ENCODE measurements at places on chromosomes 2 and 18.

GRCh38 chr2:190069936-190070696 lies 7.6 kb upstream of the MSTN start:
- DNase-seq = peak; percentile 73

- peak; percentile 23 for DNase-seq
Observed at GRCh38 chr2:17627434-17627833, 86.9 kb downstream of the VSNL1 start.

DNA sequence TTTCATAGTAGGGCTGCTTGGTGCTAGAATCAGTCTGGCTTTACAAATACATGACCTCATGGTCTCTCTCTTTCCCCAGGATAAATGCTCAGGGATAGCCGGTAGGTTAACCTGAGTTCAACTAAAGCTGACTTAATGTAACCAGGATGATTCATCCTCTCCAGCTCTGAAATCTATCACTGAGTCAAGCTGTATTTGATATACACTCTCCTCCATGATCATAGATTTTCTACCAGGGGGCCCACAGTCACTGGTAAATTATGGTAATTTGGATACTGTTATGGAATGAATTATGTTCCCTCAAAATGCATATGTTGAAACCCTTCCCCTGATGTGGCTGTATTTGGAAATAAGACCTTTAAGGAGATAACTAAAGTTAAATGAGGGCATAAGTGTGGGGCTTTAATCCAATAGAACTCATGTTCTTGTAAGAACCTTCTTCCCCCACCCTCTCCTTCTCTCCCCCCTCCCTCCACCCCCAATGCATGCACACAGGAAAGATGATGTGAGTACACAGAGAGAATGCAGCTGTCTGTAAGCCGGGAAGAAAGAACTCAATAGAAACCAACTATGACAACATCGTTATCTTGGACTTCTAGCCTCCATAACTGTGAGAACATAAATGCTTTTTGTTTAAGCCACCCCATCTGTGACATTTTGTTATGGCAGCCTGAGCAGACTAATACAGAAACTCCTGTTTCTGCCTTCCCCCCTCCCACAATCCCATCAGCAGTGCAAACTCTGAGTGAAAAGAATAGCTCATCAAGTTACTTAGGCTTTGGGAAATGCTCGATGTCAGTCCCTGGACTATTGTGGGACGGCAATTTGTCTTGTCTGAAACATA lies 134.9 kb upstream of the KYNU start:
- DNase-seq = no peak

DNA sequence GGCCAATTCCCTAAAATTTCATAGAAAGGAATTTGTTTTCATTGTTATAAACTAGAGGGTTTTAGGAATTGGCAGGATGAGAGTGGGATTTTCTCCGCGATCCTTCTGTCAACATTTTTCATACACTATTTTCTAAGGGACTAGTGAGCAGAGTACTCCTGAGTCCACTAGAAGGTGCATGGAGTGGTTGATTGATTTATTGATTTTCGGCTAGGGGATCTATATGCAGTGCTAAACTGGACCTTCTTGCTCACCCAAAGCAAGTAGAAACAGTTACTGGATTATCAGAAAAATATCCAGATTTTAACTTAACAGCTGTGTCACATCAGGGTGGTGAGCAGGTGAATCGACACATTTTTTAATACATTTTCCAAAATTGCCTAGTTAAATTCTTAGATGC lies 159.9 kb upstream of the DTNA start:
- DNase-seq = no peak

- no peak for DNase-seq
Observed at GRCh38 chr2:60320724-60321123, 232.7 kb downstream of the BCL11A start.

DNA sequence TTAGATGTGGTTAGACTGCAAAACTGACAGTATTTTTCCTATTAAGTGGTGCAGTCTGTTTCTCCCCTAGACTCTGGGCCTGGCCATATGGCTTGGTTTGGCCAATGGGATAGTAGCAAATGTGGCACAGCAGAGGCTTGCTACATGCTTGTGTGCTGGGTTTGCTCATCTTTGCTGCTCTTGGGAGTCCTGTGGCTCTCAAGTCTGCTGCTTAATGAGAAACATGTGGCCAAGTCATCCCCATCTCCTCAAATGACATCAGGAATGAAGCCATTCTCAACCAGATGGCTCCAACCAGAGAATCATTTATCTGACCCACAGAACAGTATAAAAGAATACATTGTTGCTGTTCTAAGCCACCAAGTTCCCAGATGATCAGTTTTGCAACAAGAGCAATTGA lies 57.1 kb upstream of the PAX3 start:
- DNase-seq = no peak

DNA sequence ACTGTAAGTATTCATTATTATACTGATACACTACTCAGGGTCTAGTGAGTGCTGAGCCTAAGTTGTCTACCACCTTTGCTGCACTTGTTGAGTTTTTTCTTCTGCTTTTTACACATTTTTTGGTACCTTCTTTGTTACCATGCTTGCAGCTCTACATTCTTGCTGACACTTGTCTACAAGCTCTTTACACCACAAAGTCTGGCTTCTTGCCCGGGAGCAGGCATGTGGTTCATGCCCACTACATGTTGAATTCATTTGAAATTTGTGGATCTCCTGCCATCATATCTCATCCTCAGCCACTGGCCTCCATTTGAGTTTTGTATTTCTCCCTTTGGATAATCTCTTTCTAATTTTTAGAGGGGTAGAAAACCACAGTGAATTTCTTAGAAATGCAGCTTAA lies 29.9 kb downstream of the IL18R1 start:
- DNase-seq = no peak

- DNase-seq = no peak
Observed at GRCh38 chr2:33005057-33005456, 58.3 kb downstream of the LTBP1 start.

DNA sequence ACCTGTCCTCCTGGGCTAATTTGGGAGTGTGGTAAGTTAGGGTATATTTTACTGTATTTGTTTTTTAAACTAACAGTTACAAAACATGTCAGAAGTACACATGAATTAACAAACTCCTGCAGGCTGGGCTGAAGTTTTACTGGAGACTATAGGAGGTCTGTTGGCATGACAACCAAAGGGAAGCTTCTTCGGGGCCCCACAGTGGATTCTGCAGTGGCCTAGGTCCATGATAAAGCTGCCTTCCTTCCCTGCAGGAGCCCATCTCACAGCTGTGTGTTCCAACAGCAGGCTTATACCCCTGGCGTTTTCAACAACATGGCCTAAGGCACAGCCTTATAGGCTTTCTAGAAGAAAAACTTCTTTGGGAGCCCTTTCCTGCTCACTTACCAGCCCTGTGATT lies 128.0 kb upstream of the SETBP1 start:
- DNase-seq = no peak

DNA sequence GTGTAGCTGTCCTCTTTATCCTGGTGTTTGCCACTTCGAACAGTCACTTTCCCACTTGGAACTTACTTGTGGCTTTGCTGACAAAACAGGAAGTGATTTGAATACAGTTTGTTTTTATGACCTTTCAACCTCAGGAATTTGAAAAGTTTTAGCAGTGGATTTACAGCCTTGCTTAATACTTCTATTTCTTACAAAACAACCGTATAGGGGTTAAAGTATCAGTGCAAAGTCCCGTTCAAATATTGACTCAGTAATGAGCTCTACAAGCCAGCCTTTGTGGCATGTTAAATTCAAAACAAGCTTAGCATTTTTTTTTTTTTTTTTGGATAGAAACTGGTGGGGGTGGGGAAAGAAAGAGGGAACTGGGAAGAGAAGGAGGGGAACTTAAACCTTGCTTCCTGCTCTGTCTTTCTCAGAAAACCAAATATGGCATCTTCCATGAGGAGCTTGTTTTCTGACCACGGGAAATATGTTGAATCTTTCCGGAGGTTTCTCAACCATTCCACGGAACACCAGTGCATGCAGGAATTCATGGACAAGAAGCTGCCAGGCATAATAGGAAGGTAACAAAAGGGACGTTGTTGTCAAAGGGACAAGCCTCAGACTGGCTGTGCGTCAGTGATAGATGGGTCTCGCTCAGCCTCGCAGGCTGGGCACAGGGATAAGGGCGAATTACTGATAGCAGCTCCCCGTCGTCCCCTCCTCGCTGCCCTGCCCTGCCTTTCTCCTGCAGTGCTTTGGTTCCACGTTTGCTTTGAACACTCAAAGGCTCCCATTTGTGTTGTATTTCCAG lies at the start of gene HNMT:
Gene HNMT, plus strand, starts transcription at position 408 of the 793 bp plus-strand sequence. Its CDS starts 19 bp downstream, at position 427.
- DNase-seq = no peak

GRCh38 chr2:204795156-204795555 lies 249.9 kb downstream of the PARD3B start:
- no peak for DNase-seq

- DNase-seq = no peak
Observed at GRCh38 chr2:65130664-65131175, 814 bp upstream of the RAB1A start.

DNA sequence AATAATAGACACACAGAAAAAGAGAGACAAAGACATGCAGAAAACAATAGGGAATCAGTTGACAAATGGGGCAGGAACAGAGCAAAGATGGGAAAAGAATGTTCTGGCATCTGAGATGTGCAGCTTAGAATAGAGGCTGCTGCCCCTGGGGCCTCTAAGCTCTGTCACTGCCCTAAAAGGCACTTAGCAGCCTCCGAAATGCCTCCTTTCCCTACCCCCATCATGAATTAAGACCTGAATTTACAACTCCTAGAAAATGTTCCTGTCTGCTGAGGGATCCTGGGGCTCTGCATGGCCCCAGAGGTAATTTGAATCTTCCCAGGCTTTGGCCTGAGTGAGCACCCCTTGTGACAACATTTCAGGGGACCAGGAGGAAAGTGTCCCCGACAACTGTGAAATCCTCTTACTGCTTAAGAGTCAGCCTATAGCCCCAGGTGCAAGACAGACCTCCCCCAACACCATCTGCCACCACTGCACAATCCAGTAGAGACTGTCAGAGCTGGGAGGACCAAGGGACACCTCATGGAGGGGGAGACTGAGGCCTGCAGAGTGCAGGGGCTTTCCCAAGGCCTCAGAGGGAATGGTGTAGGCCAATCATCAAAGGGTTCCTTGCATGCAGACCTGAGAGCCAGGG lies 24.8 kb downstream of the MRPL35 start:
- DNase-seq = no peak

DNA sequence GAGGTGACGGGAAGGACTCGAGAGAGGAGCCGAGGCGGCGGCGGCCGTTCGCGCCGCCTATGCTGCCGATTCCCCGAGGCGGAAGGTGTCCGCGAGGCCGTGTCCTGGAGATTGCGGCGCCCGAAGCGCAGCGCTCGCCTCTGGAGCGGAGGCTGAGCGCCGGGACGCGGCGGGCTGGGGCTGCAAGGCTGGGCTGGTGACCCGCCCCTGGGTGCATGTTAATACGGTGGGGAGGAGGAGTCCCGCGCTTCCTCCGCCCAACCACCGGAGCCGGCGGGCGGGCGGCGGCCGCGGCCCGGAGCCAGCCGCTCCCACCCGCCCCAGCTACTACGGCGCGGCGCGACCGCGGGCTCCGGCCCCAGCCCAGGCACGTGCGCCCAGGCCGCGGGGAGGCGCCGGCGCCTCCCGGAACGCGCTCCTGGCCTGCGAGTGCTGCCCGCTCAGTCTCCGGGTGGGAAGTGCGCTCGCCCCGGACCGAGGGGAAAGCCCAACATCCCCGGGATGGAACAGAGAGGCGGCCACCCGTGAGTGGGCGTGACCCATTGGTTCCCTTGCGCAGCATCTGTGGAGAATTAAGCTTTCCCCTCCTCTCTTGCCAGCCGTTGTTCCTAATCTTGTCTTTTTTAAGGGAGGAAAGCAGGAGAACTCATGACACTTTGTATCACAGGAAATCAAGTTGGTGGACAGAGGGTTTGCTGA lies at the start of gene DLGAP1:
Gene DLGAP1, minus strand, starts transcription at position 195 of the 699 bp plus-strand sequence.
- DNase-seq = peak; percentile 28

DNA sequence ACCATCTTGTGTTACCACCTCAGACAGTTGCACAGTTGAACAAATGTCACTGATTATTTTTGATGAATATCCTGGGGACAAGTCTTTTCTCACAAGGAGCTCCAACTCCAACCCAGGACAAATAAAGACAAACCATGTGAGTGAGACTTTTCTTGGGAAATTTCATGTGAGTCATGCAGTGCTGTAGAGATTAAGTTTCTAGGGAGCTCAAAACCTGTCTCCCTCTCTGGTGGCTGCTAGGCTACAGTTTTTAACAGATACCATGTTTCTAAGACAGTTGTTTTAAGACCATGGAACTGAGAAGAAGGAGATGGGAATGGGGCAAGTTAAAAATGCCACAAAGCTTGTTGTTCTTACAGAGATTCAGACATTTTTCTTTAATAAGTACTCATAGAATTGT lies 255.5 kb downstream of the RIT2 start:
- DNase-seq = no peak

DNA sequence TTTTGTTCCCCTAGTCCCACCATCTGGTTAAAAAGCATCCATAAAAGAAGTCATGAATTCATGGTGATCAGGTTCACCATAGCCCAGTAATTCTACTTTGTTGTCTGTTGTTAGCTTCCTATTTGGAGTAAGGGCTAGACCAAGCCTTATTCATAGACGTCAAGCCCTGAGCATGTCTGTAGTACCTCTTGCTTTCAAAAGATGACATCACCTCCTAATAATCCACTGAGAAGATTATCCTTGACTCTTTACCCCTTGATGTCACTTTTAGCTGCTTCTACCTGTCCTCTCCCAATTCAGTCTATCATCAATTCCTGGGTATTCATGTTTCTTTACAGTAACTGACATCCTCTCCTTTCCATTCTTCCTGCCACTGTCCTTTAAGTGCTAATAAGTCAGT lies 90.1 kb downstream of the EML6 start:
- no peak for DNase-seq

- no peak for DNase-seq
Observed at GRCh38 chr18:7770908-7771307, 203.8 kb downstream of the PTPRM start.

DNA sequence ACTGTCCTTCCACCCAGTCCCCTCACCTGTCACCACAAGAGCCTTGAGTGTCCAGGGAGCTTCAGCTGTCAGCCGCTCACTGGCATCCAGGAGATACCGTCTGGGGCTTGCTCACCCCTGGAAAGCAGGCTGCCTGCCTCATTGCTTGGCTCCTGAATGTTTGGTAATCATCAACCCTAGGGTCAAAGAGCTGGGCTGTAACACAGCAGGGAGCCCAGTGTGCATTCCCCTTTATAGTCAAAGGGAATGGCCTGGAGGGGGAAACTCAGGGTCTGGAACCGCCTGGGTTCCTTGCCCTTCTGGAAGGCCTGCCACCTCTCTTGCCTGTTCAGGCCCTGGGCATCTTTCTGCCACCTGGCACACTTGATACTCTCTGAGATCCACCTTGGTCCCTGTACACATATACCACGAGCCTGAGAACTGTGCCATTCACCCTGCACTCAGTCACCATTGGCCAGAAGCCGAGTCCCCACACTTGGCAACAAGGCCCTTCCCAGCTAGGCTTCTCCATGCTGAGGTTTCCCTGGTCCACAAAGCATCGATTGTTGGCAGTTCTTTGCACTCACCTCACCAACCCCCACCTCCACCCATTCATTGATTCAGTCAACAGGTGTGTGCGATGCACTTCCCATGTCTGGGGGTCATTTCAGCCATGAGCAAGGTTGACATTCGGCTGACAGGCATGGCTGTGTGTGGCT lies 35.0 kb downstream of the TPRKB start:
- DNase-seq = no peak

DNA sequence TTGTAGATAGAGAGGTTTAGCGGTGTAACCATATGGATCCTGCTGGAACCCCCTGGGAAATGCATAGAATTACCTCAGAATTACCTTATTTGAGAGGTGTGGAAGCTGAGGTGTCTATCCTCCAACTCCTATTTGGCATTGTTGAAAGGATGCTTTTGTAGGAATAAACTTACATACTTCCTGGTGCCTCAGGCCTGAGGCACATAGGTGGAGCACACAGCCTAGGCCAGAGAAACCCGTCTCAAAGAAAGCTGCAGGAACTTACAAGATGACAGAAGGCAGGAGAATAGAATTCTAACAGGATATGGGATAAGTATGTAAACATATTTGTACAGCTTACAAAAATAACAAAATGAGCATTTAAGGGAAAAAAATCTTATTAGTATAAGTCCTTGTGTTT lies 1507.2 kb upstream of the ZEB2 start:
- no peak for DNase-seq
